Astrocyte (in vitro differentiated cells and primary cell): ENCODE measurements at places on chromosomes 7 and 10. TPM values are rescaled to one million over a fixed set of nuclear protein-coding genes. Genes with fewer than 3 reads are reported as not detected.
A peak's percentile ranks its signal among the peaks of the same experiment; 100 is the strongest.

The PFKP gene
- 356 and 361 TPM in 2 replicates for total RNA-seq

DNA sequence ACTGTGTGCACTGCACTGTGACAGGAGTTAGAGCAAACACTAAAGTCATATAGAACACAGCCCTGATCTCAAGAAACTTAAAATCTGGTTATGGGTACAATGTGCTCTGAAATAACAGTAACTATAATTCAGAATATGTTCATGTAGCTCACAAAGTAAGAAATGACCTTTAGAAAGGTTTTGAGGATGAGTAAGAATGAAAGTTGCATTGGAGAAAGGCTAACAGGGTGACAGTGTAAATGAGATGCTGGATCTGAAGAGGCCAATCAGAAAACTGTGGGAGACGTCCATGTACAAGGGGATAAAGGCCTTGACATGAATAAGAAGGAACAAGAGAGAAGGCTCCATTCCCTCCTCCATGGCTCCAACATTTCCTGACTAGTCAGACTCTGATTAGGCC is 124.7 kb downstream of the GRM3 start:
- H3K27ac ChIP-seq, result no peak overlapping the region
- H3K4me3 ChIP-seq, result no peak overlapping the region
- no peak for DNase-seq

GRCh38 chr10:27628621-27629020 is 117.0 kb downstream of the MKX start:
- H3K27me3 ChIP-seq, result no peaks in the 10 kb centered on the region
- H3K36me3 ChIP-seq, result no peaks in the 10 kb centered on the region
- no peak overlapping the region for H3K4me3 ChIP-seq
- no peak overlapping the region for H3K27ac ChIP-seq

The GRM8 gene
- 0.96 and 2.2 TPM in 2 replicates for total RNA-seq

The GIMAP5 gene
- 0.14 TPM in 1 of 2 replicates, not detected in the other for total RNA-seq

The KIAA1549 gene
- 10.3 and 11.1 TPM in 2 replicates for total RNA-seq

- no peaks in the 10 kb centered on the region for H3K36me3 ChIP-seq
- DNase-seq, result no peak
- peak overlapping the region; percentile 71 for H3K27ac ChIP-seq
- peak overlapping the region; percentile 58 for H3K4me3 ChIP-seq
- peaks cover 17% of the 10 kb centered on the region for H3K4me1 ChIP-seq
- no peaks in the 10 kb centered on the region for H3K27me3 ChIP-seq
Observed at GRCh38 chr10:119725517-119725827, 378 bp upstream of the INPP5F start.

GRCh38 chr7:151086802-151087244 is 548 bp downstream of the AGAP3 start:
- no peaks in the 10 kb centered on the region for H3K27me3 ChIP-seq
- H3K27ac ChIP-seq, result peak overlapping the region; percentile 59
- peaks cover 42% of the 10 kb centered on the region for H3K4me1 ChIP-seq

The HPSE2 gene
- total RNA-seq, result 0.14 TPM in 1 of 2 replicates, not detected in the other

- peaks cover 18% of the 10 kb centered on the region for H3K4me1 ChIP-seq
Observed at GRCh38 chr10:48498940-48499510, 105.8 kb downstream of the ARHGAP22 start.

DNA sequence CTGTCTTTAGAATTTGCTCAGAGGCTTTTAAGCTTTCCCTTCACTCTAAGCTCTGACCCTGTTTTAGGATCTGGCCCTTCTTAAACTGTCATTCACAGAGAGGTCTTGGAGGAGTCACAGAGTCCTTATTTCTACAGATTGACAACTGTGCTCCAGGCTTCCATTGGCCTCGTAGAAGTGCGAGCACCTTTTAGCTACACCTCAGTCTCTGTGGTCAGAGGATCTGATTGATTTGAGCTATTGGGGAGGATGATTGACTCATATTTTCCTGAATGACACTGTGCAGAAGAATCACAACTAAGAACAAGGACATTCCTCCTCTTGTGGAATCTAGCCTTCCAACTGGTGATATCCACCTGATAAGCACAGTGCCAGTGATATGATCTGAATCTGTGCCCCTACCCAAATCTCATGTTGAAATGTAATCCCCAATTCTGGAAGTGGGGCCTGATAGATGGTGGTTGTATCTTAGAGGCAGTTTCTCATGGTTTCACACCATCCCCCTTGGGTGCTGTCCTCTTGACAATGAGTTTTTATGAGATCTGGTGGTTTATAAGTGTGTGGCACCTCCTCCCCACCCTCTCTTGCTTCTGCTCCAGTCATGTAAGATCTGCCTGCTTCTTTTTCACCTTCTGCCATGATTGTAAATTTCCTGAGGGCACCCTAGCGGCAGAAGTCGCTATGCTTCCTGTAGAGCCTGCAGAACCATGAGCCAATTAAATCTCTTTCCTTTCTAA is 3.2 kb downstream of the CYP3A7 start:
- H3K27ac ChIP-seq, result no peak overlapping the region
- no peak for DNase-seq
- H3K36me3 ChIP-seq, result no peaks in the 10 kb centered on the region
- peaks cover 2% of the 10 kb centered on the region for H3K27me3 ChIP-seq
- no peak overlapping the region for H3K4me3 ChIP-seq
- H3K4me1 ChIP-seq, result no peaks in the 10 kb centered on the region

GRCh38 chr10:108204528-108205305 is 1040.2 kb upstream of the SORCS1 start:
- H3K27me3 ChIP-seq, result no peaks in the 10 kb centered on the region
- H3K4me3 ChIP-seq, result no peak overlapping the region
- DNase-seq, result no peak
- H3K36me3 ChIP-seq, result no peaks in the 10 kb centered on the region
- no peak overlapping the region for H3K27ac ChIP-seq
- no peaks in the 10 kb centered on the region for H3K4me1 ChIP-seq

The CYP26C1 gene
- not detected in 2 replicates for total RNA-seq

GRCh38 chr10:6198171-6198570 is 4.6 kb upstream of the PFKFB3 start:
- no peak overlapping the region for H3K27ac ChIP-seq
- H3K36me3 ChIP-seq, result no peaks in the 10 kb centered on the region
- peaks cover 30% of the 10 kb centered on the region for H3K4me1 ChIP-seq
- no peaks in the 10 kb centered on the region for H3K27me3 ChIP-seq
- DNase-seq, result no peak

- no peaks in the 10 kb centered on the region for H3K36me3 ChIP-seq
- H3K4me3 ChIP-seq, result peak overlapping the region; percentile 58
- H3K27ac ChIP-seq, result peak overlapping the region; percentile 74
- peaks cover 10% of the 10 kb centered on the region for H3K4me1 ChIP-seq
- peak; percentile 22 for DNase-seq
- no peaks in the 10 kb centered on the region for H3K27me3 ChIP-seq
Observed at GRCh38 chr7:74452748-74453321, 871 bp upstream of the GTF2IRD1 start.

The AZGP1 gene
- total RNA-seq, result not detected in 2 replicates

DNA sequence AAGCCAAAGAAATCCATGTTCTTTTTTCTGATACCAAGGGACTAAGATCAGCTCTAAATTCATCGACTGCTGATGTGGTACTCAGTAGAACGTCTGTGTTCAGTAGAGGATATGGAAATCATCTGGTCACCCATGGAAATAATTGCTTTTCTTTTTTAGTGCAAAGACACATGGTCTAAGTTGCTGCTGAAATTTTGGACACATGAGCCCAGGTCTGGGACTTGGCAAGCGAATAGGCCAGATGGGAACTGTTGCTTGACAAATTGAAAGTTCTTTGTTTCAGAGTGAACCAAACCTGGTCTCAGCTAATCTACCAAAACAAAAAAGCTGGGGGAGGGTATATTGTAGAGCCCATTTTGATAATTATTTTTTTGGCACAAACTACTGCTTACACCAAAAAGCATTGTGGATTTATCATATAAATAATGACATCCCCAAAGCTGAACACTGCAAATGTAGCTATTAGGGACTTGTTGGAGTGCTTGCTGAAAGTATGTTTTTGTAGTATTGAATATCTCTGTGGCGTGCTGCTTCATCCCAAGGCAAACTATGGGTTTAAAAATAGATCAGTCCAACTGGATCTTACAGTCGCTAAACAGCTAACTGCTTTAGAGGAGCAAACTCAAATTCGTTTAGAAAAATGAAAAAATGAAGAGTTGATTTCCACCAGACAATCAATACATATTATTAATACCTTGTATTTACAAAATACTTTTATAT is 144.7 kb downstream of the TRIL start:
- H3K27ac ChIP-seq, result no peak overlapping the region
- no peak overlapping the region for H3K4me3 ChIP-seq
- no peaks in the 10 kb centered on the region for H3K36me3 ChIP-seq
- no peak for DNase-seq
